ENCODE measurements at places on chromosomes 11 and 22. TPM values are rescaled to one million over a fixed set of nuclear protein-coding genes. Genes with fewer than 3 reads are reported as not detected.

GGTLC2 gene
- not detected for total RNA-seq

GRCh38 chr22:22893891-22894739 lies 6.5 kb downstream of the IGLL5 start:
- no peak for DNase-seq

GSTT2B gene
- total RNA-seq, result 4.9 TPM

- no peak for DNase-seq
Measured at GRCh38 chr11:103633819-103634590, 402.4 kb upstream of the DDI1 start.

GRCh38 chr11:100932474-100933100 lies 197.0 kb downstream of the PGR start:
- no peak for DNase-seq

GRCh38 chr22:45828841-45829240 lies 148.1 kb downstream of the WNT7B start:
- peak; percentile 52 for DNase-seq

FREY1 gene
- 1.5 TPM for total RNA-seq

DNA sequence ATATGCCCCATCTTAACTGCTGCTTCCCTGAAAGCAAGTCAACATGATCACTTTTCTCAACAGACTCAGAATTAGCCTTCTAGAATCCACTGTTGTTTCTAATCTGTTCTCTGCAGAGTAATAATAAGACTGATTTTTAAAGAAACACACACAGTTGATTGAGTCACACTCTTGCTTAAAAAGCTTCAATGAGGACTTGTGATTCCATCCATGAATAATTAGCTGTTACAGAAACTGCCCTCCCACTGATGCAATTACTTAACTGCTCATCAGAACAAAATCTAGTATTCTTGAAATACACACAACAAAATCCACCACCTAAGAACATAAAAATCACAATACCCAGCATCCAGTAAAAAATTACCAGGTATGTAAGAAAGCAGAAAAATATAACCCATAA lies 100.5 kb upstream of the TIMP3 start:
- DNase-seq, result peak; percentile 37

WNT7B gene
- 1.6 TPM for total RNA-seq

DNA sequence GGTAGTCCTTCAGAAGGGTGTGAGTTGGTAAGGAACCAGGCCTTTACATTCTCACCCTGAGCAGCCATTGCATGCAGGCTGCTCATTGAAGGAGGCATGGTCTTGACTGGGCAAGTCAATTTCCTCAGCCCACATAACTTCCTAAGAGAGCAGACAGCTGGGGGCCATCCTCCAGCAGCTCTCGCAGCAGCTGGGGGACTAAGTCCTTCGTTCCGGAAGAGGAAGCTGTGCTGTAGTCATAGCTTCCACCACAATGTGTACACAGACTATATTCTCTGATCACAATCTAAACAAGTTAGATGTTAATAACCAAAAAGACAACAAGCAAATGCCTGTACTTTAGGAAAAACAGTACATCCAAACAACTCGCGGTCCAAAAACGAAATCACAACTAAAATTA lies 30.1 kb upstream of the MPPED1 start:
- no peak for DNase-seq

DNA sequence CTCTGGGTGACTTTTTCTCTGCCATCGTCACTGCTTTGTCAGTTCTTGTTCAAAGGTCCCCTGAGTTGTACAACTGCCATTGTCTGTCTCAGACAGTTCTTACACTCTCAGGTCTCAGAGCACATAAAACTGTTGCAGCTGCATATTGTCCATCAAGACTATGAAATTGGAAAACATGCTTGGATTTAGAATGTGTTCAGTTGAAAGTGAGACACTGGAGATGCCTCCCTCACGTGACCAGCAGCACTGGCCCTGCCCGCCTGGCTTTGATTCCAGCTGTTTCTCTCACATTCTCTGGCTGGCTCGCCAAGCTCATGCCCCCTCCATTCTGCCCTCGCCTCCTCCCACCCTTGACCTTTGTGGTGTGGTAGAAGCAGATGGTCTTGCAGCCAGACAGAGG lies 244.2 kb downstream of the NTM start:
- no peak for DNase-seq

- no peak for DNase-seq
Measured at GRCh38 chr11:44992774-44993173, 42.1 kb upstream of the TP53I11 start.

KRTAP5-2 gene
- not detected for total RNA-seq

ROBO4 gene
- total RNA-seq, result 0.25 TPM

DNA sequence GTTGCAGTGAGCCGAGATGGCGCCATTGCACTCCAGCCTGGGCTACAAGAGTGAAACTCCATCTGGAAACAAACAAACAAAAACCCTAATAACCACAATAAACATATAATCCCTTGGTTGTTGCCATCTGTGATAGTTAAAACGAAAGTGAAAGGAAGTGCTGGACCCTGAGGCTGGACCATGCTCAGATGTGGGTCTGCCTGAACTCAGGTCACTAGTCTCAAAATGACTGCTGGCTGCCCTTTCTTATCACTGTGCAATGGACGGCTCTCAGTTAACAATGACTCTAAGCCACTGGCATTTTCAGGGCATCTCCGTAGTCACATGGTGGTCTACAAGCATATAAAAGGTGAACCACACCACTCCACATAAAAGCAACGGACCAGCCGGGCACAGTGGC lies 48.2 kb upstream of the FTH1 start:
- DNase-seq, result no peak

- DNase-seq, result no peak
Measured at GRCh38 chr11:70861559-70861958, 390.8 kb downstream of the SHANK2 start.

GRCh38 chr11:81655351-81655750 lies 1078.3 kb downstream of the FAM181B start:
- no peak for DNase-seq

- DNase-seq, result peak; percentile 32
Measured at GRCh38 chr22:22721681-22722354, 77.4 kb downstream of the GGTLC2 start.

DNA sequence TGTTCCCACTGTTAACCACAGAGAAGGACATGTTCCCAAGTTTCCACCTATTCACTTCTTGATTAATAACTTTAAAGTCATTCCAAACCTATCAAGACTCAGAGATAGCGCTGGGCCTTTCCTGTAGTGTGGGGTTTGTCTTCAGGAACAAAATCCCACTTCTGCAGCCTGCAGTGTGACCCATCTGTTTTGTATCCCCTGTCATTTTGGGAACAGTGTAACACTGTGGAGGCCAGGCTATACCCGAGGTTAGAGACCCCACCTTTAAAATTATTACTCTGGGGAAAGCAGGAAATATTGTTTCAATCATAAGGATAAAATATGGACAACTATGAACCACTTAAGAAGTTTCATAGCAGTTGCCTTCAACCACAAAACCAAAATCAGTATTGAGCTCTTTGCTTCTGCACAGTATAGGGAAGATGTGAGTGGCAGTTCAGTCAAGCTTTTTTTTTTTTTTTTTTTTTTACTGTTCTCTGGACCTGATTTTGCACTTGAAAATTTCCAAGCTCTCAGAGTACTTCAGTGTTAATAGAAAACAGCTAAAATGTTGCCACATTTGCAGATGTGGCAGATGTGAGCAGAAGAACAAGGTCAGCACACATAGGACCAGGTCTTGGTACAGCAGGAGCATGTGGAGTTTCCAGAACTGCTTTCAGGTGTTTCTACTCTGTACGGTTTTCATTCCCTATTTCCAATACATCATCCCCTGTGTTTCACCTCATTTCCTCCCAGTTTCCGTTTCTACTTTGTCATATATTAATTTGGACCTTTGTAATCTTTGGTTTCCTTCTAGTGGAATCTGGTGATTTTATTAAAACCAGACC lies 121.5 kb downstream of the MAML2 start:
- DNase-seq, result no peak

DNA sequence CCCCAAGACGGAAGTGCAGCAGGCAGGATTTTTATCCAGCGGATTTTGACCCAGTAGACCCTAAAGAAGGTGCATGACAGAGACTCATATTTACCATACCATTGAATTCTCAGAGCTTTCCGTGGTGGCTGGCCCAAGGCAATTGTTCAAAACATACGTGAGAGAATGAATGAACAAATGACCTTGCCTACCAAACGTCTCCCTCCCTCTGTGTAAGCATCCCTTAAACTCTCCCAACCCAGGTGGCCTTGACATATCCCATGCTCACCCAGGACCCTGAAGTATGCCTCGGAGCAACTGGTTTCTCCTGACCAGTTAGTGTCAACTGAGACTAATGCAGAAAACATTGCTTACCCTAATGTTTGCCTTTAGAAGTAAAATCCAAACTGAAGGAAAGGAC lies 154.9 kb downstream of the TEAD1 start:
- DNase-seq, result no peak

GRCh38 chr11:31865606-31866300 lies 54.6 kb upstream of the PAX6 start:
- DNase-seq, result no peak

- DNase-seq, result peak; percentile 33
Measured at GRCh38 chr11:34213366-34213765, 107.9 kb downstream of the NAT10 start.

DNA sequence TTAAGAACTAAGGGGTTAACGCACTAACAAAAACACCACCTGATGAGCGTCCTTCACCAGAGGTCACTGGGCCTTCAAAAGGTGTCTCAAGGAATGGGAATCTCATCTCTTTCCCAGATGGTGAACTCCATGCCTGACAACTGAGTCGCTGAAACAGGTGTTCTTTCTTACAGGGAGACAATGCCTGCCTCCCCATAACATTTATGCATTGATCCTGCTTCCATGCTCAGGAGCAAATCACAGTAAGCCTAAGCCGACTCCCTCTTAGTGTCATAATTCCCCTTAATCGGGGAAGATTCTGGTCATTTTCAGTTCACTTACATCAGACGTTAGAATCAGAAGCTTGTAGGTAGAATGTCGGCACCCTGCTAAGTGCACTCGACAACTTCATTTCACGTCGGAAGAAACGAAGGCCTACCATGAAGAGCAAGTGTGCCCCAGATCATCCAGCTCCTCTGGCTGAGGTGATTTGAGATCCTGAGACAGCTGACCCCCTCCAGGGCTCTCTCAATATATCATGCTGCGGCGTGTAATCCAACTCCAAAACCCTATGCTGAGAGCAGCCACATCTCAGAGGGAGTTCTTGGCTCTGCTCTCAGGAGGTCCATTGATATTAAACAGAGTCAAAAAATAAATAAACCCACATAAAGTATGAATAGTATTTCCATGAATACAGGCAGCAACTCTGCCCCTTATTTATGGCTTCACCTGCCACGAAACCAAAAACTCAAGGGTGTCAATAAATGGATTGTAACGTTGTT lies 163.1 kb downstream of the LARGE1 start:
- no peak for DNase-seq

C11orf97 gene
- not detected for total RNA-seq

- DNase-seq, result no peak
Measured at GRCh38 chr11:19580646-19581045, 132.0 kb upstream of the NAV2 start.

DNA sequence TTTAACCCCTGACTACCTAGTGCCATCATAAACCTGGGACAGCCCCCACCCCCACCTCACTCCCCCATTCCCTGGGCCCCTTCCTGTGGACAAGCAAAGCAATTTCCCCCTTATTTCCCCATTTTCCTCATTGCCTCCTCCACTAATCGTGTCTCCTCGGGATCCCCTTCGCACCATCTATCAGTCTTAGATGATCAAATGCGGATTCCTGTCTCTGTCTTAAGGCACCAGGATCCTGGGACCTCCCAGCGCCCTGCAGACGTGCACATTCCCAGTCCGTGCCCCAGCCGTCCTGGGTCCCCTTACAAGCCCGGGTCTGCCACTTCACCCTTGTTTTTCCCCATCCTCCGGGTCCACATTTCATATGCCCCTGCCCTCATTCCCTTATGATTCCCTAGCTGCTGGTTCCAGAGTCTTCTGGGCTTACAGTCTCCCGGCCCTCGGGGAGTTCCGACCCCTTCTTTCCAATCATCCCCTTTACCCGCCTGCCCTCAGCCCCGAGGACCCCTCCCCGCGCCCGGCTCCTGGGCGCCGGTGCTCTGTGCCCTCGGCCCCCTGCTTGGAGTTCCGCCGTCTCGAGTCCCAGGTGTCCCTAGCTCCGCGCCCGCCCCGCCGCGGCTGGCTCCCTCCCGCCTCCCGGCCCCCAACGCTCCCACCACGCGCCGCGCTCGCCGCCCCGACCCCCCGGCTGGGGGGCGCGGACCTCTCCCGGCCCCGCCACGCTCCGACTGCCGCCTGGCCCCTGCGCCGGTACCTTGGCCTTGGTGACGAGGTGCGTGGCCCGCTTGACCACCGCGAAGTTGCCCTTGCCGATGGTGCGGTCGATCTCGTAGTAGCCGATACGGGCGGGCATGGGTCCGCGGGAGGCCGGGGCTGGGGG lies 599 bp downstream of the SIK3 start:
- DNase-seq, result no peak

DNA sequence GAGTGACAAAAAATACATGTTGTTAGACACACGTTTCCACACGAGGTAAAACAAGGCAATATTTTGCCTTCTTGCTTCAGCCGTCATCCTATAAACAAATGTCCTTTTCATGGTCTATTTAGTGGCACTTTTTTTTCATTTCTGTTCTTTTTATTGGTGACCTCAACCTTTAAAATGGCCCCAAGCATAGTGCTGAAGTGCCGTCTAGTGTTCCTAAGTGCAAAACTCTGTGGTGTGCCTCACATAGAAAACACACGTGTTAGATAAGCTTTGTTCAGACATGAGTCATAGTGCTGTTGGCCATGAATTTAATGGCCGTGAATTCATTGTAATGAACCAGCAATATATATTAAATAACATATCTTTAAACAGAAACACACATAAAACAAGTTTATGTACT lies 15.6 kb downstream of the OVCH2 start:
- DNase-seq, result no peak

- no peak for DNase-seq
Measured at GRCh38 chr22:21025266-21025665, 7.1 kb downstream of the SLC7A4 start.

- DNase-seq, result peak; percentile 45
Measured at GRCh38 chr11:13462311-13462900, 616 bp downstream of the BTBD10 start.

KRTAP5-11 gene
- total RNA-seq, result not detected

SMC1B gene
- total RNA-seq, result not detected

IFITM1 gene
- total RNA-seq, result 631 TPM
